HT1080 (cell line): ENCODE measurements at places on chromosomes 6 and 20. TPM values are rescaled to one million over a fixed set of nuclear protein-coding genes. Genes with fewer than 3 reads are reported as not detected.

Gene EMILIN3
- total RNA-seq, result not detected in 2 replicates

Gene TNF
- total RNA-seq, result not detected in 2 replicates

Gene RIPOR3
- not detected in 2 replicates for total RNA-seq

Gene NFATC2
- 0.10 and 0.23 TPM in 2 replicates for total RNA-seq

Gene SLC4A11
- total RNA-seq, result 1.1 and 1.7 TPM in 2 replicates

Gene FGD2
- total RNA-seq, result 0.08 TPM in 1 of 2 replicates, not detected in the other

Gene SEL1L2
- total RNA-seq, result not detected in 2 replicates

Gene CST7
- total RNA-seq, result 0.60 and 1.0 TPM in 2 replicates

Gene FERMT1
- 17.0 and 22.4 TPM in 2 replicates for total RNA-seq

Gene SHLD1
- 3.6 and 5.9 TPM in 2 replicates for total RNA-seq

Gene SLC35D3
- total RNA-seq, result 0.07 TPM in 1 of 2 replicates, not detected in the other

Gene SNRPB
- 674 and 709 TPM in 2 replicates for total RNA-seq

Gene EPPIN
- not detected in 2 replicates for total RNA-seq

Gene PTCRA
- total RNA-seq, result not detected in 2 replicates

Gene IPCEF1
- not detected in 2 replicates for total RNA-seq
